ENCODE measurements at places on chromosomes 16 and 17. TPM values are rescaled to one million over a fixed set of nuclear protein-coding genes. Genes with fewer than 3 reads are reported as not detected.

Gene ANKFN1
- not detected for total RNA-seq

Gene IRX6
- total RNA-seq, result not detected

Gene ABCA9
- not detected for total RNA-seq

Gene TAT
- not detected for total RNA-seq

Gene PPP1R1B
- 0.42 TPM for total RNA-seq

Gene CMTR2
- total RNA-seq, result 10.4 TPM

Gene KRTAP9-9
- total RNA-seq, result not detected

Gene PLLP
- 0.16 TPM for total RNA-seq

Gene RBFOX1
- total RNA-seq, result not detected

Gene CACNA1H
- 9.5 TPM for total RNA-seq

Gene LGALS9
- total RNA-seq, result 66.3 TPM

Gene SYNGR3
- total RNA-seq, result 8.1 TPM

Gene MT3
- not detected for total RNA-seq

Gene ASGR2
- total RNA-seq, result 0.78 TPM

Gene GRIN2C
- not detected for total RNA-seq

Gene CA5A
- total RNA-seq, result not detected

Gene PIPOX
- total RNA-seq, result 2.2 TPM

Gene KRTAP4-6
- not detected for total RNA-seq

Measured in T-helper 17 cell (primary cell).